ENCODE measurements at places on chromosomes 4 and X.

GRCh38 chrX:9824554-9824953, 38.3 kb downstream of the SHROOM2 start:
- no peak for DNase-seq

DNA sequence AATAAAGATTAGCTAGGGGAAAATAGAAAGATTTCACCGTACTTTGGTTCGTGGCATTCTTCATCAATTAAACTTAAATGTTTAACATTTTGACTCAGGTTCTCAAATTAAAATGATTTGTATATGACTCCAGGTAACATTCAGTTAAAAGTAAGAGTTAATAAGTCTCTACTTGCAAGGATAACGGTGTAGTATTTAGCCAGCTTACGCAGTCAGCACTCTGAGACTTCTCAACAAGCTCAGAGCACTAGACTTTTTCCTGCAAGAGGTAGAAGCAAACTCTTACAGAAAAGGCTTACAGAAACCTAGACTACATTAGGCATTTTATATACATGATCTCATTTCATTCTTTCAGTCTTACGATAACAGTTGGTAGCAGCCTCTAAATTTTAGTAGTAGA, 96.4 kb upstream of the PPARGC1A start:
- DNase-seq, result no peak

DNA sequence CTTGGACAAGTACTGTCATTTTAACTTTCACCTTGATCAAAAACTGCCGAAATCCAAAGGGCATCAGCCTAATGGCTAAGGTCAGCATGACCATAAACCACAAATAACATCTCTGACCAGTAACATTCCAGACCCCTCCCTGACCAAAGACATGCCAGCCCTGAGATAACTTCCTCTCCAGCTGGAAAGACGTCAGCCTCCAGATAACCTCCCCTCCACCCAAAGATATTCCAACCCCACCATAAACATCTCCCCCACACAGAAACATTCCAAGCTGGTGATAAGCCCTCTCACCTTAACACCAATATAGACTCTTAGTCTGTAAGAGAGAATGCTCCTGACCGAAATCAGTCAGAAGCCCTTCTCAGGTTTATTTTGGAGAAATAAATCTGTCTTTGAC, 7.4 kb downstream of the PPP1R2C start:
- DNase-seq, result no peak

- no peak for DNase-seq
These were observed 30.4 kb downstream of the ACSL1 start for GRCh38 chr4:184795214-184795844.

- no peak for DNase-seq
These were observed 416.5 kb downstream of the TEX13C start for GRCh38 chrX:125736008-125736729.

DNA sequence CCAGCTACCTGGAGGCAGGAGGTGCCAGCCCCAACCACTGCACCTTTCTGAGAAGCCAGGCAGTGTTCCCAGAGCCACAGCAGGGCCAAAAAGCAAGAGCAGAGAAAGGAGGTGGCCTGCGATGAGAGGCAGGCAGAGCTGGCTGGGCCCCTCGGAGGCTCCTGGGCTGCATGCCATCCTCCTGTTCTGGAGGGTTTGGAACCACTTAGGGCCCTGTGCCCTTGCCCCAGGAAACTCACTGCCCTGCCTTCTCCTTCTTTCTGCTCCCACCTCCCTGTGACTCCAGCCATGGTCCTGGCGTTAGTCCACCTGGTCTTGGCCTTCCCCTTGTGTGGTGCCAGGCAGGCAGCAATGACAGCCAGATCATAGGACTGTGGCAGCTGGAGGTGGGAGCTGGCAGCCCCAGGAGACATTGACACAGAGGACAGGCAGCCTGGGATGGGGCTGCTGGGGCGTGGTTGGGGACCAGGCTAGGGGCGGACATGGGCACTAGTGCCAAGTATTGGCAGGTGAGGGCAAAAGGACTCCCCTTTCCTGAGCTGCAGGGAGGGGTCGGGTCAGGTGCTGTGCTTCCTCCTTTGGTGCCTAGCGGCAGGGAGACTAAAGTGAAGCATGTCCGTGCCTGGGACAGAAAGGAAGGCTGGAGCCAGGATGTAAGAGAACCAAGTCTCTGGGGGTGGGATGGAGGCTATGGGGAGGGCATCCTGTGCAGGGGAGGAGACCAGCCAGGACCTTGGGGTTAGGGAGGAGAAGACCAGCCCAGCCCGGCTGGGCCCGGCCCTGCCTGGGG, 1.4 kb downstream of the APLN start:
- DNase-seq, result no peak

Data from activated CD8-positive, alpha-beta memory T cell treated with anti-CD3 and anti-CD28 coated beads for 1 hour (primary cell).